Hepatocyte (in vitro differentiated cells): ENCODE measurements at places on chromosomes 3 and 15. TPM values are rescaled to one million over a fixed set of nuclear protein-coding genes. Genes with fewer than 3 reads are reported as not detected.

PARP16 gene
- total RNA-seq, result 9.3 and 13.2 TPM in 2 replicates

PRSS50 gene
- total RNA-seq, result 0.33 and 1.1 TPM in 2 replicates

KLHL6 gene
- 0.16 and 0.17 TPM in 2 replicates for total RNA-seq

DNA sequence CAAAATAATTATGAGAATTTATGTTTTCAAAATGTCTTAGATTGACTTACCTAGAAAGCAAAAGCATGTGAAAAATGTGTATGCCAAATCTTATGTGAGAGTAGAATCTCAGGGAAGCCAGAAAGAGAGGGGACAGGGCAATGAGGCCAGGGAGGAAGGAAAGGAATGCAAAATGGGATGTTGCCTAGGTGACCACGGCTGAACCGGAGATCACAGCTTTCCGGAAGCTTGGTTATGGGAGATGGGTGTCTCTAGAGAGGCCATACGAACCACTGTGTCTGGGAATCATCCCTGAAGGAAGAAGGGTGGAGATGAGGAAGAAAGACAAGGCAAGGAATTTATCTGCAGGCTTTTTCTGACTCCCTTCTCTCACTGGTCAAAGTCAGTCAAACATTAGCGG is 76.0 kb downstream of the SUCLG2 start:
- no peaks in the 10 kb centered on the region for H3K27me3 ChIP-seq
- no peak overlapping the region for H3K4me3 ChIP-seq
- H3K4me1 ChIP-seq, result no peaks in the 10 kb centered on the region

PGBD4 gene
- 1.9 and 2.0 TPM in 2 replicates for total RNA-seq

IGSF10 gene
- total RNA-seq, result 1.0 and 1.4 TPM in 2 replicates

DNA sequence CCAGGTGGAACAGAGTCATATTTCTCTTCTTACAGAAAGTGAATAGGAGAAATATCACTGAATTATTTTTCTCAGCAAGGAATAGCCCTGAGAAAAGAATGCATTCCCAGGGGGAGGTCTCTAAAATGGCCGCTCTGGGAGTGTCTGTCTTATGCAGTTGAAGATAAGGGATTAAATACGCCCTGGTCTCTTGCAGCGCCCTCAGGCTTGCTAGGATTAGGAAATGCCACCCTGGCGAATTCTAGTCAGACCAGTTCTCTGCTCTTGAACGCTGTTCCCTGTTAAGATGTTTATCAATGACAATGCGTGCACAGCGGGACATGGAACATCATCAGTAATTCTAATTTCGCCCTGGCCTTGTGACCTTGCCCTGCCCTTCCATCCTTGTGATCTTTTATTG is 949.0 kb upstream of the SEMA6D start:
- no peaks in the 10 kb centered on the region for H3K36me3 ChIP-seq
- no peak overlapping the region for H3K27ac ChIP-seq
- no peaks in the 10 kb centered on the region for H3K4me1 ChIP-seq
- no peak for DNase-seq
- H3K27me3 ChIP-seq, result no peaks in the 10 kb centered on the region

DNA sequence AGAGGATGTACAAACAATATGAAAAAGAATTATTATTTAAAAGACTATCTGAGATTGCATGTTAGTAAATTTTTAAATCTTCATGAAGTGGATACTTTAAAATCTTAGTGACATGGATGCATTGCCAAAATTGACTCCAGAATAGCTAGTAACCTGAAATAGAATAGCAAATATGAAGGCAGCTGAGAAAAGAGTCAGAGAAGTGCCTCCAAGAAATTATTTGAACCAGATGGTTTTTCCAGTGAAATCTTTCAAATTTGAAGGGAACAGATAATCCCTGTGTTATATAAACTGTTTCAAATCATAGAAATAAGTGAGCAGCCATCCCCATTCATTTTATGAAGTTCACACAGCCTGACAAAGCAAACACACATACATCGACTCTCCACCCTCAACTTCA is 29.6 kb downstream of the FSIP1 start:
- no peak for DNase-seq
- H3K36me3 ChIP-seq, result no peaks in the 10 kb centered on the region
- H3K27ac ChIP-seq, result no peak overlapping the region
- H3K27me3 ChIP-seq, result no peaks in the 10 kb centered on the region
- peaks cover 3% of the 10 kb centered on the region for H3K4me1 ChIP-seq

DNA sequence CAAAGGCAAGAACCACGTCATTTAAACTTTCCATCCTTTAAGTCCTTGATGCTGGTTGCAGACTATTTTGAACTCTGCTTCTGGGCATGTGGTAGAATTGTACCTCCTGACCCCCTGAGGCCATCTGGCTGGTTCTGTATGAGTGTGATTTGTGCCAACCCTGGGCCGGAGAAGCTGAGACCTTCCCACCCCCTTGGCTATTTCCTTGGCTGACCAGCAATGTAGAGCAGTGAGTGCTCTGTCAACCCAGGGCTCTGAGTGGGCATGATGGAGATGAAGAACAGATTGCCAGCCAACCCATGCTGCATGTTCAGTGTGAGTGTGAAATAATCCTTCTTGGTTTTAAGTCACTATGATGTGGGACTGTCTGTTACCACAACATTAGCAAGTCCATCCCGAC is 82.1 kb upstream of the RASGRP1 start:
- no peak for DNase-seq
- no peak overlapping the region for H3K4me3 ChIP-seq
- H3K4me1 ChIP-seq, result no peaks in the 10 kb centered on the region
- no peaks in the 10 kb centered on the region for H3K36me3 ChIP-seq

DNA sequence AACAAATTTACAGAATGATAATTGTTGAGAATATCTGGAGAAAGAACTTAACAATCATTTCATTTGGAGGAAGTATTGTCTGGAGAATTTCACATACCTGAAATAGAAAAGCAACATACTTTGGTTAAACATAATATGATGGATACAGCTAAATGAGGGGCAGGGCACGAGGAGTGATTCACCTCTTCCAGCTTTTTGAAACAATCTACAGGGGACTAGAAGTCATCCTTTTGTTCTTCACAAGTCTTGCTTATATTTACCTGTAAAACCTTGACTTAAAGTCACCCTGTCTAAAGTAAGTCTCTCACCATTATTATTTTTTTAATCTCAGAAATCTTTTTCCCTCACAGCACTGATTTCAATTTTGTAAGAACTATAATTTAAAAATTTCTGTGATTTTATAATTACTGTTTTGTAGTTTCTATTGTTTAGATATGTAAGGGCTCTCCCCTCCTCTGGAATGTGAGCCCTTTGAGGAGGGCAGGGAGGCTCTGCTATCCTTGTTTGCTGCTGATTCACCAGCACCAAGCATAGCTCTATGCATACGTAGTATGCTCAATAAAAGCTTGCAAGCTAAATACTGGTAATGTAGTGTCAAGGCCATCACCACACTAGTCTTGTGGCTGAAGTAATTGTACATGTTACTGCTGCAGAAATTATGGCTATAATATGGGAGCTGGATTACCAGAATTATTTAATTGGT is 193.9 kb upstream of the THRB start:
- no peaks in the 10 kb centered on the region for H3K36me3 ChIP-seq
- DNase-seq, result peak; percentile 61
- H3K4me1 ChIP-seq, result peaks cover 22% of the 10 kb centered on the region
- no peaks in the 10 kb centered on the region for H3K27me3 ChIP-seq

DNA sequence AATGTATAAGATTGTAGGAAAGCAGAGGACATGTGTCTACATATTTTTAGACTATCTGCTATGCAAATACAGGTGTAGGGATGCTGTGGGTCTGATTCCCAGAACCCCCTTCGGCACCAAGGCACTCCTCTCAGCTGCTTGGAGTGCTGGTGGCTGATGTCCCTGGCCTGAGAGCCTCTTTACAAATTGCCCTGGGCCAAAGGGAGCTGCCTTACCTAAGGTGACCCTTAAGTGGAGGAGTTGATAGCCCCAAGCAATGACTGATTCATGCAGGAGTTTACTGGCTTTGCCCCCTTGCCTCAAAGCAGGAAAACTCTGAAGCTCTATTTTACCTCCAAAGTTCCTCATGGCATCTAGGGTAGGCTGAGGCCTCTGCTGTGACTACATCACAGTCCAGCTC is 83.0 kb downstream of the ZNF385D start:
- no peaks in the 10 kb centered on the region for H3K36me3 ChIP-seq
- no peaks in the 10 kb centered on the region for H3K27me3 ChIP-seq
- H3K4me3 ChIP-seq, result no peak overlapping the region
- no peak overlapping the region for H3K27ac ChIP-seq
- H3K4me1 ChIP-seq, result no peaks in the 10 kb centered on the region

GRCh38 chr3:64798316-64798715 is 110.5 kb upstream of the ADAMTS9 start:
- no peaks in the 10 kb centered on the region for H3K27me3 ChIP-seq
- H3K4me1 ChIP-seq, result peaks cover 6% of the 10 kb centered on the region
- no peak overlapping the region for H3K4me3 ChIP-seq
- no peaks in the 10 kb centered on the region for H3K36me3 ChIP-seq
- no peak for DNase-seq
- H3K27ac ChIP-seq, result no peak overlapping the region

- no peak overlapping the region for H3K4me3 ChIP-seq
- no peaks in the 10 kb centered on the region for H3K4me1 ChIP-seq
- DNase-seq, result no peak
- H3K36me3 ChIP-seq, result no peaks in the 10 kb centered on the region
- no peak overlapping the region for H3K27ac ChIP-seq
Observed at GRCh38 chr3:59538753-59539432, 489.1 kb upstream of the CFAP20DC start.

MRPS11 gene
- 26.4 and 28.5 TPM in 2 replicates for total RNA-seq

- H3K27ac ChIP-seq, result no peak overlapping the region
- peaks cover 3% of the 10 kb centered on the region for H3K4me1 ChIP-seq
- no peaks in the 10 kb centered on the region for H3K27me3 ChIP-seq
- peak; percentile 27 for DNase-seq
- H3K4me3 ChIP-seq, result no peak overlapping the region
- H3K36me3 ChIP-seq, result no peaks in the 10 kb centered on the region
Observed at GRCh38 chr3:183975981-183976662, 41.6 kb downstream of the ABCC5 start.

IQCF5 gene
- total RNA-seq, result not detected in 2 replicates

DNA sequence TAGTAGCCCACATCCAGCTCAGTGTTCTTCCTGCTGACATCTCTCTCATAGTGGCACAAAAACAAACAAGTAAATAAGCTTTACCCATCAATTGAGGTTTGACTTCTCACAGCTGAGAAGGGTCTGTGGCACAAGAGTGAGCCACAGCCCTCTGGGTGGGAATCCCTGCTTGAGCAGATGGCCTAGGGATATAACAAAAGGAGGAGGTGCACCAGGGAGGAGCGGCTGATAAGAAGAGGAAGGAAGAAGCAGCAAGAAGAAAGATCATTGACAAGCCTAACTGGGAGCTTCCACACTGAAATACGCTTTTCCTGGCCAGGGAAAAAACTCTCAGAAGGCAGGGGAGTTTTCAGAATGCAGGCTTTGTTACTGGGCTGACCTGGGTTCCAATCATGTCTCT is 279.8 kb downstream of the UACA start:
- H3K36me3 ChIP-seq, result no peaks in the 10 kb centered on the region
- no peaks in the 10 kb centered on the region for H3K27me3 ChIP-seq
- H3K4me3 ChIP-seq, result no peak overlapping the region
- no peaks in the 10 kb centered on the region for H3K4me1 ChIP-seq
- DNase-seq, result no peak

GRCh38 chr3:27607370-27607769 is 114.8 kb downstream of the EOMES start:
- DNase-seq, result no peak
- H3K4me3 ChIP-seq, result no peak overlapping the region
- peaks cover 6% of the 10 kb centered on the region for H3K4me1 ChIP-seq
- H3K36me3 ChIP-seq, result no peaks in the 10 kb centered on the region

DNA sequence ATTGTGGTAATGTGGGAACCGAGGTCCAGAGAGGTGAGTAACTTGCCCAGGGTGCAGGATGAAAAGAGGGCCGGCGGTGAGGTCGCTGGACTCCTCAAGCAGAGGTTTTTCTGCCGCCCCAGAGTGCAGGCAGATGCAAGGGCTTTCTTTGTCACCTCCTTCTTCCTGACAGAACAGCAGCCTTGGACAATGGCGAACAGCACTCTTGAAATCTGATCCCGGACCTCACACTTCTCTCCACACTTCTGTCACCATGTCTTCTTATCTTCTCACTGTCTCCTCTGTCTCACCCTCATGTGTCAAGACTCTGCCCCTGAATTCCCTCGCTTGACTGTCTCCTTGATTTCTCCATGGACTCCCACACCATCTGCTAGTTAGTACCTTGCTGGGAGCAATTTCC is 15.4 kb upstream of the VPS8 start:
- no peaks in the 10 kb centered on the region for H3K27me3 ChIP-seq
- no peak for DNase-seq
- H3K4me1 ChIP-seq, result peaks cover 6% of the 10 kb centered on the region
- no peak overlapping the region for H3K4me3 ChIP-seq

DNA sequence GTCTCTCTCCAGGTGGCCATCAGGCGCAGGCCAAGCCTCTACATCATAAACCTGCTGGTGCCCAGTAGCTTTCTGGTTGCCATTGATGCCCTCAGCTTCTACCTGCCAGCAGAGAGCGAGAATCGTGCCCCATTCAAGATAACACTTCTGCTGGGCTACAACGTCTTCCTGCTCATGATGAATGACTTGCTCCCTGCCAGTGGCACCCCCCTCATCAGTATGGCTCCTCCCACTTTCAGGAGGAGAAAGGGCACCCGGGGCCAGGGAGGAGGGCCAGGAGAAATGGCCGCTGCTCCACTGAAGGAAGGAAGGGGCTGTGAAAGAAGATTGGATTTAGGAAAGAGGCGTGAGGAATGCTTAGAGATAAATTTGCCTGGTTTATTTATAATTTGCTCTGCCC is 6.6 kb downstream of the HTR3C start:
- no peak overlapping the region for H3K27ac ChIP-seq
- DNase-seq, result no peak
- H3K4me3 ChIP-seq, result no peak overlapping the region
- no peaks in the 10 kb centered on the region for H3K4me1 ChIP-seq
- H3K36me3 ChIP-seq, result no peaks in the 10 kb centered on the region
- H3K27me3 ChIP-seq, result no peaks in the 10 kb centered on the region

DNA sequence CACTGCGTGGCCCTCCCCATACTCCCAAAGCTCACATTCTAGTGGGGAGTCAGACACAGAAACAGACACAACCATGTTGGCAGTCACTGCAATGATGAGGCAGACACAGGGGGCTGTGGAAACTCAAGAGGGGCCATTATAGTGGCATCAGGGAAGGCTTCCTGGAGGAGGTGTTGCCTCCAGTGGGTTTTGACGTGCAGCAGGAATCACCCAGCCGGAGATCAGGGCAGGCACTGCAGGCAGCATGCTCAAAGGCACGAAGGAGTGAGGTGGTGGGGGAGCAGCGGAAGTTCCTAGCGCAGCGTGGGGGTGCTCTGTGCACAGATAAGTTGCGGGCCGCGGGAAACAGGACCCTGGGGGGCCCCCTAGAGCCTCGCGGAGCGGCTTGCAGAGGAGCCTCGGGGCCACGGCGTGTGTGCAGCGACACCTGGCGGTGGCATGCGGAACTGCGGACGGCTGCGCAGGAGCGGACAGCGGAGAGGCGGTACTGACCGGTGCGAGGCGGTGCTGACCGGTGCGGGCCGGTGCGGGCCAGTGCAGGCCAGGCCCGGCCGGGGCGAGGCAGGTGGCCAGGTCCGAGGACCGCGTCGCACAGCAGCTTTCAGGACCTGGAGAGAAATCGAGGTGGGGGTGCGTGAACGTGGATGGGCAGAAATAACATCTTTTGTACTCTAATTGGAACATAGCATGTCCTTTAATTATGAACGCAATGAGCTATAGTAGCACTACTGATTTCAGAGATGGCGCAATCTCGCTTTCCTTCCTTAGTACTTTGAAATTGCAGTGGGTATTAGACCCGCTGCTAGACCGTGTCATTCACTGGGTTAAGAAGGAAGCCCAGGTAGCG is 101.5 kb downstream of the FBLN2 start:
- H3K36me3 ChIP-seq, result no peaks in the 10 kb centered on the region
- peaks cover 7% of the 10 kb centered on the region for H3K27me3 ChIP-seq
- H3K4me1 ChIP-seq, result peaks cover 4% of the 10 kb centered on the region
- no peak overlapping the region for H3K4me3 ChIP-seq
- H3K27ac ChIP-seq, result no peak overlapping the region

- H3K4me1 ChIP-seq, result peaks cover 15% of the 10 kb centered on the region
- no peak for DNase-seq
- no peaks in the 10 kb centered on the region for H3K36me3 ChIP-seq
Observed at GRCh38 chr15:96182736-96183513, 147.6 kb upstream of the NR2F2 start.
